Naive thymus-derived CD8-positive, alpha-beta T cell (primary cell): ENCODE measurements at places on chromosomes 3 and 15. TPM values are rescaled to one million over a fixed set of nuclear protein-coding genes. Genes with fewer than 3 reads are reported as not detected.

Gene C3orf20
- 0.69 TPM for total RNA-seq

Gene TMEM40
- not detected for total RNA-seq

Gene ATP1B3
- 25.6 TPM for total RNA-seq

Gene ZNF662
- 19.5 TPM for total RNA-seq

Gene P2RY12
- not detected for total RNA-seq

Gene CPN2
- total RNA-seq = not detected

Gene TLR9
- 2.4 TPM for total RNA-seq

Gene LRRIQ4
- total RNA-seq = not detected

Gene PXYLP1
- total RNA-seq = 34.4 TPM
